Neural crest cell (in vitro differentiated cells): ENCODE measurements at places on chromosomes 1 and 21. TPM values are rescaled to one million over a fixed set of nuclear protein-coding genes. Genes with fewer than 3 reads are reported as not detected.

The FCGR2B gene
- total RNA-seq = not detected in 2 replicates

The ACBD3 gene
- total RNA-seq = 22.1 and 24.1 TPM in 2 replicates

The TRIM67 gene
- 1.6 and 1.9 TPM in 2 replicates for total RNA-seq

The AMY1B gene
- total RNA-seq = not detected in 2 replicates

The AMY2A gene
- not detected in 2 replicates for total RNA-seq

The LCA5L gene
- 1.2 and 1.4 TPM in 2 replicates for total RNA-seq

The ARHGAP30 gene
- not detected in 2 replicates for total RNA-seq

The GBP4 gene
- not detected in 2 replicates for total RNA-seq

The OR2T35 gene
- total RNA-seq = not detected in 2 replicates

The FCRL4 gene
- not detected in 2 replicates for total RNA-seq

The MCOLN2 gene
- total RNA-seq = 0.52 and 1.0 TPM in 2 replicates

The SLC19A1 gene
- total RNA-seq = 31.6 and 35.1 TPM in 2 replicates

The CACHD1 gene
- 40.8 and 41.0 TPM in 2 replicates for total RNA-seq

The TLR5 gene
- total RNA-seq = 0.30 and 0.68 TPM in 2 replicates

The CCDC181 gene
- total RNA-seq = 7.5 TPM in 2 replicates

The C1orf167 gene
- not detected in 2 replicates for total RNA-seq

The DCDC2B gene
- not detected in 2 replicates for total RNA-seq

The SPATA46 gene
- total RNA-seq = not detected in 2 replicates

The CCDC185 gene
- total RNA-seq = not detected in 2 replicates

The FLG2 gene
- not detected in 2 replicates for total RNA-seq

The MSH4 gene
- 0.34 and 0.56 TPM in 2 replicates for total RNA-seq

The RHBG gene
- total RNA-seq = not detected in 2 replicates

The ESPN gene
- 1.7 and 4.3 TPM in 2 replicates for total RNA-seq

The SSU72 gene
- total RNA-seq = 132 and 134 TPM in 2 replicates

The TNFRSF4 gene
- 0.19 and 0.20 TPM in 2 replicates for total RNA-seq

The NBPF6 gene
- total RNA-seq = not detected in 2 replicates

The TRIM17 gene
- 4.7 and 6.3 TPM in 2 replicates for total RNA-seq

The INPP5B gene
- 18.8 and 19.1 TPM in 2 replicates for total RNA-seq

The ERICH3 gene
- 0.32 TPM in 1 of 2 replicates, not detected in the other for total RNA-seq

The CFHR3 gene
- total RNA-seq = 0.82 and 0.86 TPM in 2 replicates

The TMEM125 gene
- total RNA-seq = 0.14 TPM in 1 of 2 replicates, not detected in the other

The RNF186 gene
- not detected in 2 replicates for total RNA-seq

The ZFP69 gene
- total RNA-seq = 6.9 and 8.0 TPM in 2 replicates

The NECTIN4 gene
- not detected in 2 replicates for total RNA-seq

The INAVA gene
- 50.4 and 51.8 TPM in 2 replicates for total RNA-seq

The PTGS2 gene
- 0.34 TPM in 1 of 2 replicates, not detected in the other for total RNA-seq

The CFHR1 gene
- 0.56 TPM in 1 of 2 replicates, not detected in the other for total RNA-seq

The SELENBP1 gene
- 35.9 and 36.2 TPM in 2 replicates for total RNA-seq

The LCE1E gene
- total RNA-seq = not detected in 2 replicates

The SLC25A33 gene
- total RNA-seq = 13.3 and 13.5 TPM in 2 replicates

The PLXNA2 gene
- 35.0 and 37.7 TPM in 2 replicates for total RNA-seq
